ENCODE measurements at places on chromosomes 2 and 18.

GRCh38 chr2:39839261-39839848 lies 60.3 kb upstream of the THUMPD2 start:
- no peak for DNase-seq

DNA sequence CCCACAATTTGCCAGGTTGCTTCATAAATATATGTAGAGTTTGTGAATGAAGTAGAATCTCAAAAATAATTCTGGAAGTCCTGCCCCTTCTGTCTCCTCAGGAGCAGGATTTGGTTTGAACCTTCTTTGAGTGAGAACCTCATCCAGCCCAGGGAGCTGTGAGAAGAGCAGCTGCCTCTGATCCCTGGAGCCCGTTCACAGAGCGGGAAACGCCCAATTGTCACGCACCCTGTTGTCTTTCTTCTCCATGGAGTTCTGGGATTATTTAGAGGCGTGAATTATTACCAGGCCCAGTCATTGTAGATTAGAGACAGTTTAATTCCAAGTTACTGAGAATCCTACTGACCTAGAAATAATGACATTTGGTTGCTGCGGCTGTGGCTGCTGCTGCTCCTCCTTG lies 66.1 kb downstream of the TPO start:
- DNase-seq, result no peak

GRCh38 chr2:122174061-122174460 lies 418.6 kb downstream of the TSN start:
- no peak for DNase-seq

DNA sequence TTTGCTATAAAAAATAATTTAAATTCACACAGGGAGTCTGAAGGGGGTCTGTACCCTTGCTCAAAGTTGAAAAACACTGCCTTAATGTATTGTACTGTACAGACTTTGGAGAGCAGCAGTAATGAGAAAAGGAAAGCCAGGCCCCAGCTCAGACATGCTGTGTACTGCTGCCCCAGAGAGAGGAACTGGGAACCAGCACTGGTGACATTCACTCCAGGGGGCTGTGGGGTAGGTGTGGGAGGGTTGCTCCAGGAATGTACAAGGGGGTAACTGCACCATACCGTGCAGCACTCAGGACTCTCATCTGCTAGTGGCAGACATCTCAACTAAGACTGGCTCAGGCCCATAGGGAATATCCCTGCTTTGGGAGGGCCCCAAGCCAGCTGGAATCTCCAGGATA lies 146.0 kb upstream of the RMP24 start:
- DNase-seq, result no peak

GRCh38 chr18:59909289-59910036 lies 9.7 kb downstream of the PMAIP1 start:
- no peak for DNase-seq

GRCh38 chr2:216064014-216064630 lies 17.5 kb downstream of the PECR start:
- no peak for DNase-seq

DNA sequence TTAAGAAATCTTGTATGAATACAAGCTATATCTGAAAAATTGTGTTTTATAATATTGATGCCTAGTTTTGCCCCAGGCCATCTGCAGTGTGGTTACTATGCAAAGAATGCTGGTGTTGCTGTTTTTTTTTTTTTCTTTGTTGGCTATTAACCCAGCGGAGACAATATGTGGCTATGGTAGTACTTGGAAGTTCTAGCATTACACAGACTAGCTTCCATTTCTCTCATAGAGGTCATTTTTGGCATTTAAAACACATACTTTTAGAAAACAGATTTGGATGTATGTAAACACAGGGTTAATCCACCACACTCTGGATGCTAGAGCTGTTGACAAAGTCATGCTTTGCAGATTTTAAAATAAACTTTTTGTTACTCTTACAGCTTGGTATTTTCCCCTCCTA lies 209.8 kb downstream of the NEDD4L start:
- no peak for DNase-seq

DNA sequence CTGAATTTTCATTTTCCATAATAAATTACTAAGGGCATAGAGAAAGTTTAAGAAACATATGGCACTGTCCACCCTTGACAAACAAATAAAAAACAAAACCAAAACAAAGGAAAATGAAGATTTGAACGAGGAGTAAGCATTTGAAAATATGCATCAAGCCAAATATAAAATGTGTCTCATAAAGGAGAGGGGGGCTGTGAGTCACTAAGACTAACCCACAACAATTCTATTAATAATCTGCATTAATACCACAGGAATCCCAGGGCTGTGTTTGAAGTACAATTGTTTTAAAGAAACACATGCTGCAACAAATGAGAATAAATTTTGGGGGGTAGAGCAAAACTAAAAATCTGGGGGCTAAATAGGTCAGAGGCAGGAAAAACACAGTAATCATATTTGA lies 53.8 kb upstream of the STK17B start:
- DNase-seq, result no peak

- no peak for DNase-seq
Measured at GRCh38 chr2:190443055-190443454, 34.9 kb downstream of the MFSD6 start.

GRCh38 chr2:241451840-241452506 lies 56.4 kb downstream of the STK25 start:
- DNase-seq, result no peak

- DNase-seq, result no peak
Measured at GRCh38 chr2:24779116-24779515, 14.1 kb downstream of the PTRHD1 start.

DNA sequence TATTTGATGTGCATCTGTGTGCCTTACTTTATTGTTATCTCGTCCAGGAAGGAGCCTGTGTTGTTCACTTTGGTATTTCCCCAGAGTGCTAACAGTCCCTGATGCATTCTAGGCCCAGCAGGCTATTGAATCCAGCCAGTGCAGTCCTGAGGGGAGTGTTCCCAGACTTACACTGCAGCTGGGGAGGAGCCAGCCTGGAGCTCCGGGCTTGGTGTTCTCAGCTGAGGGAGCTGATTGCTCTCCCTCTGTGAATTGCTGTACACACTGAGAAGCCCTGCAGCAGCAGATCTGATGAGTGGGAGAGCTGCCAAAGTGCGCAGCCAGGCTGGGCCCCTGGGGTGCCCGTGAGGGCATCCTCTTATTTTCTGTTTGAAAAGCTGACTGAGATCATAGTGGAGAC lies 159.2 kb downstream of the GALNT3 start:
- no peak for DNase-seq

DNA sequence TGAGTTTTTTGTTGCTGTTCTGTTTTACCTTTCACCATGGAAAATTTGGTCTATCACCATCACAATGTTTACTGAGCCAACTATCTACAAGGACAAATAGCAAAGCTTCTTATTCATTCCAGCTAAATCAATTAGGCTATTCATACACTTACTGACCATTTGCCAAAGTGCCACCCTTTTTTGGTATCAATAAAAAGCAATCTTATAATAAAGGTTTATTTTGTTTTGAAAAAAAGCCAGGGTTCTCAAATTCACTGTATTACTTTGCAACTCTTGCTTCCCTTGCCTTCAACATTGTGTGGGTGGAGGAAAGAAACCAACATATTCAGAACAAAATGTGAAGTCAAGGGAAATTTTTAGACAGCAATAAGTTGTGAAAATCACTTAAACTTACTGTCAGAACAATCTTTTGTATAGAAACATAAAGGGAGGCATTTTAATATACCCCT lies 15.3 kb downstream of the PELI1 start:
- DNase-seq, result no peak

- no peak for DNase-seq
Measured at GRCh38 chr2:149315461-149315860, 14.9 kb upstream of the LYPD6 start.

DNA sequence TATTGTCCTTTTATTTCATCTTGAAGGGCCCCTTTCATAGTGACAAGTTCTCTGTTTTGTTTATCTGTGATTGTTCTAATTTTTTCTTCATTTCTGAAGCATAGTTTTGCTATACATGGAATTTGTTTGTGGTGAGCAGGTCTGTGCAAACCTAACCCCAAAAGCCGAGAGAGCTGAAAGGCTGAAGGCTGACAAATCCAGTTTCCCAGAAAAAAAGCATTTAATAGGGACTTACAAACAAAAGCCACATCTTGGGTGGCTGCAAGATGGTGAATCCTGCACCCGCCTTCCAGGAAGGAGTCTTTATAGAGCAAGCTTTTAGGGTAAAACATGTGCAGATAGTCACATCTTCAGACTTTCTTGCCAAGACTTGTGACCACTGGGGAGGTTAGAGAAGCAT lies 473.4 kb upstream of the TRIB2 start:
- no peak for DNase-seq

- DNase-seq, result no peak
Measured at GRCh38 chr2:62215306-62216064, 19.6 kb downstream of the B3GNT2 start.

DNA sequence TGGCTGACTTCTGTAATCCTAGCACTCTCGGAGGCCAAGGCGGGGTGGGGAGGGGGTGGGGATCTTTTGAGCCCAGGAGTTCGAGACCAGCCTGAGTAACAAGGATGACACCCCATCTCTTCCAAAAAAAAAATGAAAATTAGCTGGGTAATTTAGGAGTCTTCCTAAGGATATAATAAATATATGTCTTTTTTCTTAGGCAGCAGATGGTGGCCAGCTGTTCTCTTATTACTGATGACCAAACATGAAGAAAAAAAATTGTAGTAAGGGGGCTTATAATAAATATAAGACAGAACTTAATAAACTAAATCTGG lies 4.2 kb upstream of the IMPA2 start:
- DNase-seq, result no peak

DNA sequence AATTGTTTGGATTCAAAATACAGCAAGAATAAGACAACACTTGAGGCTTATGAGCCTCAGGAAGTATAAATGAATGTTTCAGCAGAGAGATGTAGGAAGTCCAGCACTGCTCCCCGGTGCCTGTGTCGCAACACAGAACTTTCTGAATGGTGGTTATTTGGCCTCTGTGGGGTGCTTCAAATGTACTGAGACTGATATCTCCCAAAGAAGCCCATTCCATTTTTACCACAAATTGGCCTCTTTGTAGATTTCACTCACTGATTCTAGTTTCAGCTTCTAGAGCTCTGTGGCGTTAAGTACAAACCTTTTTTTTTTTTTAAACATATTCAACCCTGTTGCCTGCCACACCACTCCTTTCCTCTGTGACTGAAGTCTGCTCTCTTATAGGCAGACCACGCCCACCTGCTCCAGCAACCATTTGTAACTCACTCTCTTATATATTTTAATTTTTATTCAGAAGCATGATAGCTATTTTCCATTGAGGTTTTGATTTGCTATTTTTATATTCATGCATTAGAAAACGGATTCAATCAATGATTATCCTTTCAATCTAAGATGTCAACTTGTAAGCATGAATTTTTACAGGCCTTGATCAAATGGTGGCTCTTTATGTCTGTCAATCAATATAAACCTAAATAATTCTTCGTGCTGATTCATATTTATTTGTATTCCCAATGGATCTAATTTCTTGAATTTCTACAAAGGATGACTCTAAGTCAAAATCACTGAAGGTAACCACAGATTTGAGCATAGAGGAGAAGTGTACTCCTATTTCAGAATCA lies 277.1 kb upstream of the CCDC68 start:
- no peak for DNase-seq

DNA sequence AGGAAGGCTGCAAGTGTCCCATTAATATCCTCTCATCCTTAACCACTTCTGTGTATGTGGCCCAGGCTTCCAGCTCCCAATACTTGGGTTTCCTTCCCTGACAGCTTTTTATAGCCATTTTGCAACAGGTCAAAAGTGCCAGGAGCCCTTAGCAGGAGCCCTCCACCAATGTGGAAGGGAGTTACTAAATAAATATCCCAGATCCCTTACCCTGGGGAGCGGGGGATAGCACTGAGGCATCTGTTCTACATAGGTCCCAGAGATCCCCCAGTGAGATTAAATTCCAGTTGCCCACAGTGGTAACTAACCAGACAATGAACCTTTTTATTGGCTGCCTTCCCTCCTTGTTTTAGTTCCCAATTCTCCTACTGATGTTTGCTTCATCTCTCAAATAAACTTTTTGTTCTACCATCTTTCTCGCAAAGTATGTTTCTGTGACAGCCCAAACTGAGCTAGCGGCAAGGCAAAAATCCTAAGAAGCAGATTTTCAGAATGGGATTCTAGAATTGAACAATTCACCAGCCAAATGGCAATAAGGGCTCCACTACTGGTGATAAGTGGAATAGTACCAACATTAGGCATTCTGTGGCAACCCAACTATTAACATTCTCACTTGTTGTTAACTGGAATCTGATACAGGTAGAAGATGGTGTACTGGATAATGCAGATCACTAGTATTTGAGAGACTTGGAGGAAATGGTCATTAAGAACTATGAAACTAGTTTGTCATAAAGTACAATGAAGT lies 83.9 kb upstream of the MAPRE2 start:
- DNase-seq, result no peak

- no peak for DNase-seq
Measured at GRCh38 chr2:64931246-64932115, 57.7 kb upstream of the SLC1A4 start.

GRCh38 chr18:48488388-48488850 lies 50.4 kb upstream of the CTIF start:
- DNase-seq, result no peak

DNA sequence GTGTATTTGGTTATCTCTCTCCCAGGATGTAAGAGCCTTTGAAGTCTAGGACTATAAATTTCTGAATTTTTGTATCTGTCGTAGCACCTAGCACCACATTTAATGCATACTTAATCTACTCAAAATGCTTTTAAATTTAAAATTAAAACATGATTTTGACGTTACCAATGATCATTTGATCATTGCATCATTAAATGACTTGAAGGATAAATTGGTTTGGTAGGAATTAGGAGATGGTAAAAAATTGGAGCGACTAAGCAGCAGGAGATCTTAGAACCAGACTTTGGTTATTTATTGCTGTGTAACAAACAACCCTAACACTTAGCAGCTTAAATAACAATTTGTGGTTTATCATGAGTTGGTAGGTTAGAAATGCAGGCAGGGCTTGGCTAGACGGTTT lies 84.9 kb downstream of the MYO3B start:
- no peak for DNase-seq

DNA sequence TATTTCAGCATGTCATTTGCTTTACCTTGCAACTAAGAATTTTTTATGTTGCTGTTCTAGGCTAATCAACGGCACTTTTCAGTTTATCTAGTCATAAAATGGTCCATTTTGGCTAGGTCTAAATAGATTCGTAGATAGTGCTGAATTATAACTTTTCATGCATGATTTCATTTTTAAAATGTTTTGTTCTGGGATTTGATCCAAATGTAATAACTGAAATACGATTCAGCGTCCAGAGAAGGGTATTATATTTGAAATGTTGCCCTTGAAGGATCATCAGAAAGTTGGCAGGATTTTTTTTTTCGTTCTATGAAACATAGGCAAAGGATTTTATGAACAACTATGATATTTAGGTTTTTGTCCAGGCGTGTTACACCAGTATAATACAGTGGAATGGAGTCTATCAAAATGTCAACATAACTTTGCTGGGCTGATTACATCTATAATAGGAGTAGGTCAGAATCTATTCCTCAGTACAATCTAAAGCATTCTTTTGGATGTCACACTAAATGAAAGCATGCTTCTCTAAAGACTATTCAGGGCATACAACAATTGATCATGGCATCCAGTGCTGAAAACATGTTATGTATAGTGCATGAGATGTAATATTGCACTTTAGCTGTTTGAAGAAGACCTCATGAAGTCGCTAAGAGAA lies 24.8 kb downstream of the TTC27 start:
- DNase-seq, result no peak

GRCh38 chr2:60868589-60869273 lies 12.6 kb upstream of the REL start:
- DNase-seq, result no peak
